Aorta (tissue), 5 donors: ENCODE measurements at places on chromosomes 11 and 22.

DNA sequence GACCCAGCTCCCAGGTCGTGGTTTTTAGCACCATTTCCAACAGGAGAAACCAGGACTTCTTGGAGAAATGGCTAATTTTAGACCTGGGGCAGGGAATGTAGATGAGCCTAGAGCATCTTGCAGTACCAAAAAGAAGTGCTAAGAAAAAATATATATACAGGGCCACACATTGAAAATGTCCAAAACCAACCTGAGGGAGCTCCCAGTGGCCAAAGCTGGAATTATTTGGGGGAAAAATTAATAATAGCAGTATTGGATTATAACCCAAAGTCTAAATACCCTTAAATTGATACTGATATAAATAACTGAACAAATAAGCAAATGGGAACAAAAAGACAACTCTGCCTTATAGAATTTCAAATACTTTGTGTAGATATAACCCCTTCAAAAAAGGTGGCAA is 108.0 kb downstream of the PARVA start:
- H3K27ac ChIP-seq, result no peak overlapping the region
- H3K4me1 ChIP-seq, result no peaks in the 10 kb centered on the region
- no peaks in the 10 kb centered on the region for H3K27me3 ChIP-seq
- no peak overlapping the region for H3K4me3 ChIP-seq
- peaks cover 5% of the 10 kb centered on the region for H3K36me3 ChIP-seq

- no peak for DNase-seq
- no peaks in the 10 kb centered on the region for H3K27me3 ChIP-seq
- H3K4me1 ChIP-seq, result no peaks in the 10 kb centered on the region
- H3K27ac ChIP-seq, result no peak overlapping the region
- no peaks in the 10 kb centered on the region for H3K36me3 ChIP-seq
Measured at GRCh38 chr22:43753688-43754087, 58.4 kb downstream of the EFCAB6 start.

DNA sequence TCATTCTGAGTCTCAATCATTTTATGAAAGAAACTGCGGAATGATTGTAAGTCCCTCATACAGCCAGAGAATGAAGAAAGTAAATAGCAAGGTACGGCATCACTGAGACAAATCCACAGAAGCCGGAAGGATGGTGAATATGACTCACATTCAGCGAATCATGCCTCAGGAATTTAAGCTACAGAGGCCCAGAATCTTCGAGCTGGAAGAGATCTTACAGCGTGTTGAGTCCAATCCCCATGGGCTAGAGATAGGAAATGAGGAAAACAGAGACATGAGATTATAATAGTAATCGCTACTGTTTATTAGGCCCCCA is 173.2 kb downstream of the KIF18A start:
- H3K27ac ChIP-seq, result no peak overlapping the region
- no peaks in the 10 kb centered on the region for H3K4me1 ChIP-seq
- no peaks in the 10 kb centered on the region for H3K27me3 ChIP-seq

DNA sequence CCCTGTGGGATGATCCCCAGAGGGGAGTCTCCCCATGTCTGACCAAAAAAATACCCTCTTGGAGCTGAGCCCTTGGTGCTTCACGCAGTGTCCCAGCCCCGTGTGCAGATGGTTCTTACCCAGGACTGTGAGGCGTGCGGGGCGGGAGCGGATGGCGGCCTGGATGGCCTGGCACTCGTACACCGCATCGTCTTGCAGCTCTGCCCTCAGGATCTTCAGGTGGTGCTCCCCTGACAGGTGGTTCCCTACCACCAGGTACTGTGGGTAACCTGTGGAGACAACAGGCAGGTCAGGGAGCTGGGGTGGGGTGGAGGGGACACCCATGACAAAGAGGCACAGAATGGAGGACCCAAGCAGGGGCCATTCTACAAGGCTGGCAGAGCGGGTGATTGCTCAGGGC is 165.7 kb downstream of the ST3GAL4 start:
- H3K36me3 ChIP-seq, result no peaks in the 10 kb centered on the region
- no peaks in the 10 kb centered on the region for H3K27me3 ChIP-seq
- H3K27ac ChIP-seq, result no peak overlapping the region
- H3K4me3 ChIP-seq, result no peak overlapping the region

- H3K36me3 ChIP-seq, result no peaks in the 10 kb centered on the region
- H3K27me3 ChIP-seq, result no peaks in the 10 kb centered on the region
- no peak overlapping the region for H3K4me3 ChIP-seq
- no peaks in the 10 kb centered on the region for H3K4me1 ChIP-seq
Measured at GRCh38 chr11:130839981-130840666, 76.2 kb downstream of the SNX19 start.

DNA sequence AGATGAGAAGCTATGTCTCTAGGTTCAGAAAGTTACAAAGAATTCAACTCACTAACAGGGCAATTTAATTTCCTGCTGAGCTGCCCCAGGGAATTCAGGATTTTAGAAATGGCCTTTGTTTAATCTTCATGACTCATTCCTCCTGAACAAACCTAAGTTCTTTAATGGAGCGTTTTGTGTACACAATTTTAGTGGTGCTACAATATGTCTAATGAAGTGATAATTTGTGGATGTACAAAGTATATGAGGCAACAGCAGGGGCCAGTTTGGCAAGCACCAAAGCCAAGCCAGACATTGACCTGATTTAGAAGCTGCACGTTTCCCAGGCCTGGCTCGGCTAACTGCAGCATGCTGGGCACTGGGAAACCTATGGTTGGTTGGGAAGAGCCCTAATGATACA is 34.4 kb upstream of the HEPHL1 start:
- no peak overlapping the region for H3K4me3 ChIP-seq
- no peaks in the 10 kb centered on the region for H3K36me3 ChIP-seq
- no peak for DNase-seq

DNA sequence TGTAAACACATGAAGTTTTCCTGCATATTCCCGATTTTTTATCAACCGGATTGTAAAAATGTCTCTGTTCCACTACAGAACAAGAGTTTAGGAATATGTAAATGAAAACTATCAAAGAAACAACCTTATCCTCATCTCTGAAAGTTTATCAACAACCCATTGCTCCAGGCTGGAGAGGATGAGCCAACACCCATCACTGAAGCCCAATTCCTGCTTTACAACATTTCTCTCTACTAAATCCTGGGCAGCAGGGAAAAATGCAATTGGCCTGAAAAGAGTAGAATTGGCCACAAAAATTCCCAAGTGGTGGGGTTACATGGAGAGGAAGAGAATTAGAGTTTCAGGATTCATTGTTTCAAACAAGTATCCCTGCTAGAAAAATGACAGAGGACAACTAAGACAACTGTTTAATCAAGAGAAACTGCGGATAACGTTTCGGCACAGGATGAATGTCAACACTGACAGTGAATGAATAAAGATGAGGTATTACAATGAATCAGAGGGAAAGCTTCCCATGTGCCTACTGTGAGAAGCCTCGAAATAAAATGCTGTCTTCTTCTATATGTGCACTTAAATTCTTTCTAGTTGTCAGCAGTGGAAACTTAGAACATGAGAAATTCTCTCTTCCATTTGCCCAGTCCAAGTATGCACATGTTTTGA is 317.3 kb upstream of the ANO3 start:
- no peak overlapping the region for H3K27ac ChIP-seq
- no peak for DNase-seq
- no peaks in the 10 kb centered on the region for H3K27me3 ChIP-seq

- no peaks in the 10 kb centered on the region for H3K4me1 ChIP-seq
- H3K36me3 ChIP-seq, result peaks cover 4% of the 10 kb centered on the region
- H3K4me3 ChIP-seq, result no peak overlapping the region
- H3K27ac ChIP-seq, result no peak overlapping the region
Measured at GRCh38 chr11:107505647-107506225, 48.1 kb upstream of the CWF19L2 start.

DNA sequence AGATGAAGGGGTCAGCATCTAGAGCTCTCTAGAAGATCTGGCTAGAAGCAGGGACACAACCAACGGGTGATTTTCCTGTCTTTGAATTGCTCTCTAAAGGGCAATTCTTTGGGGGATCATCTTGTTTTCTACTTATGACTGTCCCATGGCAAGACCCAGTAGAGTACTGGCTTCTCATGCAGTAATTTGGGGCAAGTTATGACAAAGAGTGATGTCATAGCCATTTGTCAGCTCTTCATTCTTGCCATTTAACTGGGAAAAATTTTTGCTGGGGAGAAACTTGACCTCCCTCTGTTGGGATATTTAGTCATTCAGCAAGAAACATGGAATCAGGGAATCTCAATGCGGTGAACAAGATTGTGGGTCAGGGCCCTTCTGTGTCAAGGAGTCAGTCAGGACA is 80.4 kb downstream of the SLC1A2 start:
- no peak overlapping the region for H3K4me3 ChIP-seq
- H3K27me3 ChIP-seq, result no peaks in the 10 kb centered on the region
